ENCODE measurements at places on chromosomes 12 and 14.

GRCh38 chr12:14960548-14961465, 594 bp downstream of the ARHGDIB start:
- DNase-seq: no peak

GRCh38 chr14:104101086-104101621, 15.7 kb downstream of the ASPG start:
- DNase-seq: no peak

- DNase-seq: no peak
These were observed 135.3 kb downstream of the NTF3 start for GRCh38 chr12:5567016-5567725.

- no peak for DNase-seq
These were observed 74.2 kb downstream of the APOBEC1 start for GRCh38 chr12:7591531-7591930.

DNA sequence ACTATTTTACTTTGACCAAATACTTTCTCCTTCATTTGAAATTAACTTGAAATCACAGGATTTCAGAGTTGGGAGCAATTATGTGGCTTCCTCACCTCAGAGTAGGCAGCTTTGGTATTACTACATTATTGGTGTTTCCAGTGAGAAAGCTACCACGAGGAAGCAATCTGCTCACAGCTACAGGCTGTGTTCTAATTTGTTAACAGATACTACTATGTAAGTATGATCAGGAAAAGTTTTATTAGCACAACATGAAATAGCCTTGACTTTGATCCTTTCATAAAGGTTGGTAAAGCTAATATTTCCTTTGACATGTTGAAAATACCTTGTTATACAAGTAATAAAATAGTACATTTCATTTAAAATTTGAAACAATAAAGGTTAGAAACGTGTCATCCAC, 30.6 kb downstream of the TAOK3 start:
- no peak for DNase-seq

GRCh38 chr12:47894068-47894467, 10.7 kb downstream of the VDR start:
- no peak for DNase-seq

DNA sequence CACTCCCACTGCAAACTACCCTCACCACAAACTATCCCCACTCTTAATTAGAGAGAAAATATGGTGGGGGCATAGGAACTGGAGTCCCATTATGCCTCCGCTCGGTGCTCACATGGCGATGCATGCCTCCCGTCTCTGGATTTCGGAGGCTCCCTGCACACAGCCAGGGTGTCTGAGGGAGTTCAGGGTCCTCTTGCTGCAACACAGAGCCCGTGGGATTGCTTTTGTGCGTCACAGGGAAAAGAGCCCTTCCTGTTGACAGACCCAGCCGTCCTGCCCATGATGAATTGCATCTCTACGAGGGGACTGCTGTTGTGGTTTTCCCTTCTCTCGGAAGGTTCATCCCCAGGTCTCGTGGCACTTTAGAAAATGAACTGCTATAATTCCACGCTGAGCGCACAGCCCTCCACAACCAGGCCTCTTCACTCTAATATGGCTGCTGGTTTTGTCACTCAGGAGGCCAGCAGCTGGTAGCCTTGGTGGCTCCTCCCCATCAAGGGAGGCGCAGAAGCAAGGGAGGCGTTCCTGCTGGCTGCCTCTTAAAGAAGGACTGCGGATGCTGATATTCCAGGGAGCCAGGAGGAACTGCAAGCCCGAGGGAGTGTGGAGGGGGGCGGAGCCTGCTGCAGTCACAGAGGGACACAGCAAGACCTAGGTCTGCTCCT, 158.0 kb downstream of the KCNA5 start:
- DNase-seq: peak; percentile 84

DNA sequence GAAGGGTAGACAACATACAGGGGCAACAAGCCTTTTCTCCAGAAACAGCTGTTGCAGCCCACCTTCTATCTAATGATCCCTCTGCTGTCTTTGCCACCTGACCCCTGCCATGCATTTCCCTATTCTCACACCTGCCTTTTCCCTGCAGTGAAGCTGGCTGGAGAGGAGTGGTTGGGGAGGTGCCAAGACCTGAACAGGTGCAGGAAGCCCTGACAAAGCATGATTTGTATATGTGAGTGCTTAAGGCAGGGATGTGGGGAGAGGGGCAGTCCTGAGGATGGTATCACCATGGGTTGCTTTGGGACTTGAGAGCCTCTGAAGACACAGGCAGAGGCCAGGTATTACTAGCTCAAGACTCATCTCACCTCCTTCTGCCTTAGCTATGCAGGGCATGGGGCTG, 2.9 kb upstream of the PFDN5 start:
- DNase-seq: no peak

GRCh38 chr12:103517161-103517560, 21.4 kb upstream of the C12orf42 start:
- DNase-seq: no peak

GRCh38 chr12:6374786-6375160, 590 bp downstream of the SCNN1A start:
- no peak for DNase-seq

GRCh38 chr12:8784290-8784888, 38.0 kb upstream of the A2ML1 start:
- DNase-seq: peak; percentile 45

DNA sequence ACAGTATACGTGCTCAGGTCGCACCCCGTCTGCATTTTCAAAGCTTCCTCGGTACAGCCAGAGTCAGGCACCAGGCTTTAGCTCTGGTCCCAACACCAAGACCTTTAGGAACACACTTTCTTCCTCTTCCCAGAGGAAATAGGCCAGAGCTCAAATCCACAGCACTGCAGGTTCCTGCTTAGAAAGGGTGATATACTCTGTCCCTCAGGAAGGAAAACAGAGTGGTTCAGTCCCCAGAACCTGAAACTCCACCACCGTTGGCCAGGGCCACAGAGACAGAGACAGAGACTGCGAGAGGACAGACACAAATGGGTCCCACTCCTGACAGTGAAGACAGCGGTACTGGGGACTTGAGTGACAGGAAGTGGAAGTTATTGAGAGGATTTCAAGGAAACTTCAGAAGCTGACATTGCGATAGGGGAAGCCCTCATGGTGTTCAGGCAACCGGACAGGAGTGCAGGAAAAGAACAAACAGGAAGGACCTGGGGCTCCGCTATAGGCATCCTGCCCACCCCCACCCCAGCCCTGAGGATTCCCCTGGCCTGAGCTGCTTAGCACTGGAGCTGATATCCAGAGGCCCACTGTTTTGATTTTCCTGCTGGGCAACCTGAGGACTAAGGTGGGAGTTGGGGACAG, 5.5 kb upstream of the KRT8 start:
- DNase-seq: no peak

GRCh38 chr14:93332397-93332852, 411 bp downstream of the BTBD7 start:
- peak; percentile 24 for DNase-seq

GRCh38 chr12:130436741-130437501, 99.2 kb downstream of the PIWIL1 start:
- no peak for DNase-seq

GRCh38 chr14:24881116-24881893, 168.6 kb downstream of the STXBP6 start:
- no peak for DNase-seq

DNA sequence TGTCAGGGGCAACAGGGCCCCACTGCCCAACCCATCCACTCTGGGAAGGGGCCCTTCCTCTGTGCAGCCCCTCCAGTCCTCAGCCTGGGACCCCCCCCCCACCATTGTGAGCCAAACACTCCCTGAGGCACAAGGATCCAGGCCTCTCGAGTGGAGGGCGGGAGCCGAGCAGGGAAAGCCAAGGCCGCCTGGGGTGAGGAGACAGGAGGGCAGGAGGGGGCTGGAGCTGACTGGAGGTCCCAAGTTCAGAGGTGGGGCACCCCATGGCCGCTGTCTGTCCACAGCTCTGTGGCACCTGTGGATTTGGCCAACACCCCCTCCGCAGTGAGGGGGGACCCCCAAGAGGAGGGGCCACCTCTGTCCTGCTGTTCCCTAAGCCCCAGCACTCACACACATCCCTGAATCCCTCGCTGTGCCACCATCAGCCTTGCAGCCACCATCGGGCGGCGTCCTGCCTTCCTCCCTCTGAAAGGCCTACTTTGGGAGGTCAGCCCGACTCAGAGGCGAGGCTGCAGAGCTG, 25.4 kb upstream of the C14orf180 start:
- DNase-seq: no peak

GRCh38 chr12:40032433-40033241, 73.2 kb downstream of the SLC2A13 start:
- DNase-seq: no peak

GRCh38 chr14:44477953-44478352, 29.1 kb downstream of the FSCB start:
- DNase-seq: no peak

- no peak for DNase-seq
These were observed 241.5 kb downstream of the SNAPC1 start for GRCh38 chr14:62003701-62004100.

DNA sequence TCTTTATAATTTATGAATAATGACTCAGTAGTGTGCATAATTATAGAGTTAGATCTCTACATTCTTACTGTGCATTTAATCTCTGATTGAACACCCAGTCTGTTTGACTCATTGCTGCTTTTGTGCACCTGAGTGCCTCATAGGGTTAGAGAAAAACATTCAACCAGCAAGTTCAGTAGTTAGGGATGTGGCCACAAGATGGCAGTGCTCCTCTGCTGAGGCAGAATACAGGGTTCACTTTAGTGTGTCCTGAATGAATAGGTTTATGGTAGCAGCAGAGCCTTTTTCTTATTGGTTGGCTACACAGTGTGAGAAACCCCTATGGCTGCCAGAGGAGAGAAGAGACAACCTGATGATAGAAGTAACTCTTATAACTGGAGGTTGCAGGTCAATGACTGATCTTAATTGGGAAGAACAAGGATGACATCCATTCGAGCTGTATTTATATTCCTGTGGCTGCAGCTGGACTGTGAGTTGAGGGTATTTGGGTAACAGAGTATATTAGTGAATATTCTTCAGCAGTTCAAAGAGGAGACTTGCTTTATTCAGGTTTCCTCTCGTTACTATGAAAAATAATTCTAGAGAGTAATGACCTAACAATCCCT, 194.9 kb upstream of the OR4E1 start:
- peak; percentile 21 for DNase-seq

DNA sequence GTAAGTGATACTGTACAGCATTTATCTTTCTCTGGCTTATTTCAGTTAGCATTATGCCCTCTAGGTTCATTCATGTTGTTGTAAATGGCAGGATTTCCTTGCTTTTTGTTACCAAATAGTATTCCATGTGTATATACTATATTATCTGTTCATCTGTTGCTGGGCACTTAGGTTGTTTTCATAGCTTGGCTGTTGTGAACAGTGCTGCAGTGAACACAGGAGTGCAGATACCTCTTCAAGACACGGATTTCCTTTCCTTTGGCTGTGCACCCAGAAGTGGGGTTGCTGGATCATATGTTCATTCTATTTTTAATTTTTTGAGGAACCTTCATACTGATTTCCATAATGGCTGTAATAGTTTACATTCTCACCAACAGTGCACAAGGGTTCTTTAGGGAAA, 21.5 kb downstream of the EP400 start:
- no peak for DNase-seq

- DNase-seq: no peak
These were observed 107.6 kb upstream of the FUT8 start for GRCh38 chr14:65304963-65305362.

DNA sequence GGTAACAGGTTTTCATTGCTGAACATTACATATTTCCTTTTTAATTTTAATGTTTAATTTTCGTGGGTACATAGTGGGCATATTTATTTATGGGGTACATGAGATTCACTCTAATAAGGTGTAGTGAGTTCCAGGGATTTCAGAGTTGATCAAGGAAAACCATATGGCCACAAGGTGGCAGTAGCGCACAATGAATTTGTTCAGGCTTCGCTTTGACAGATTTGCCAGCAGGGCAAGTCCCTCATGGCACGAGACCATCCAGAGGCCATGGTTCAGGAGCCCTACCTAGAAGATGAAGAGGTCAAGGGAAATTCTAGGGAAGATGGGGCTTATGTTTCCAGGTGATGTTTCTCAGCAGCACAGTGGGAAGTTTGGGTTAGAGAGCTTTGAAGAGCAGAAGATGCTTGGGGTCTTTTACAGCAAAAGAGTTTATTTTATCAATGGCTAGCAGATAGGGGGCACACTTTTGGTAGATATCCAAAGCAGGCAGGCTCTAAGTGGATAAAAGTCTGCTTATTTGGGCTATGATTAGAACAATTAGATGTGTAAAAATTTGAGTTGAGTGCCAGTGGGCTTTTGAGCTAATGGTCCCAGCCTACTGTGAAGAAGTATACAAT, 1004.4 kb downstream of the AACS start:
- DNase-seq: peak; percentile 59

DNA sequence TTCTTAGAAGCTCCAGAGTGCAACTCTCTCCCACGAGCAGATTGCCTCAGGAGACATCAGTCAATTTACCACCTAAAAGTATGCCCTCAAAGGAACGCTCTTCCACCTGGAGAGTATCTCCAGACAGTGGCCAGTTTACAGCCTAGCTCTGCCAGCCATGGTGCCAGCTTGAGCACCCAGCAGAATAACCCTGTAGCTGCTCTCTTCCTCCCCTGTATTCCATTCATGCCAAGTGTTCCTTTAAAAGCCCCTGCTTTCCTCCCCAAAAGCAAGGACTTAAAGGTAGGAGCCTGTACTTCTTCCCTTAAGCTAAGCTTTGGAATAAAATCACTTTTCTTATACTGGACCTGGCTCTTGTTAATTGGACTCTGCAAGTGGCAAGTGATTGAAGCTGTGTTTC, 245.4 kb upstream of the TMEM132C start:
- DNase-seq: no peak

- DNase-seq: no peak
These were observed 382.3 kb downstream of the KCNH5 start for GRCh38 chr14:62662811-62663455.

GRCh38 chr12:79997096-79997791, 62.3 kb upstream of the PPP1R12A start:
- no peak for DNase-seq

DNA sequence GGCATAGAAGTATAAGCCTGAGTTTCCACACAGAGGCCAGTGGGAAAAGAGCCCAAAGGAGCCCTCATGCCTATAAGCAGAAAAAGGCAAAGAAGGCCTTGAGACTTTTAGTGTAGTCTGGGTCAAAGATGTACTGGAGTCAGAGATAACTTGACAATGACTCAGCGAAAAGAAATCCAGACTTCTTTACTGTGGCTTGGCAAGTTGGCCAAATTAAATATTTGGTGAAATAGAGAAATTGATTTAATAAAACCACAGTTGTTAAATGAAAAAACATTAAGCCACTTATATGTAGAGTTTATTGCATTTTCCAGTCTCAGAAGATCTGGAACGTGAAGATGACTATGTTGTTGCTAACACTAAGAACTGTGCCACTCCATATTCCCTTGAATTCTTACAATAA, 105.1 kb downstream of the TMTC3 start:
- no peak for DNase-seq

- DNase-seq: no peak
These were observed 37.7 kb upstream of the ZNF641 start for GRCh38 chr12:48388460-48388859.

- DNase-seq: no peak
These were observed 208.2 kb downstream of the KIF26A start for GRCh38 chr14:104346608-104347007.

- DNase-seq: no peak
These were observed 152.8 kb upstream of the PARP11 start for GRCh38 chr12:4026020-4026358.
